ENCODE measurements at places on chromosomes 4 and X.

GRCh38 chr4:26179316-26179760 lies 141.5 kb upstream of the RBPJ start:
- no peak for DNase-seq

GRCh38 chr4:178080312-178080711 lies 638.1 kb upstream of the AGA start:
- DNase-seq, result no peak

GRCh38 chr4:95386410-95386809 lies 162.4 kb downstream of the UNC5C start:
- no peak for DNase-seq

- DNase-seq, result peak; percentile 71
These were observed 31.8 kb upstream of the PDLIM5 start for GRCh38 chr4:94419956-94420355.

- DNase-seq, result peak; percentile 0
These were observed 44.8 kb downstream of the NPFFR2 start for GRCh38 chr4:72076562-72076961.

GRCh38 chrX:72029483-72030411 lies 102.0 kb downstream of the RTL5 start:
- peak; percentile 58 for DNase-seq

GRCh38 chrX:151082077-151082948 lies 94.1 kb upstream of the GPR50 start:
- peak; percentile 53 for DNase-seq

GRCh38 chr4:155392481-155393184 lies 15.9 kb upstream of the MAP9 start:
- DNase-seq, result peak; percentile 80

DNA sequence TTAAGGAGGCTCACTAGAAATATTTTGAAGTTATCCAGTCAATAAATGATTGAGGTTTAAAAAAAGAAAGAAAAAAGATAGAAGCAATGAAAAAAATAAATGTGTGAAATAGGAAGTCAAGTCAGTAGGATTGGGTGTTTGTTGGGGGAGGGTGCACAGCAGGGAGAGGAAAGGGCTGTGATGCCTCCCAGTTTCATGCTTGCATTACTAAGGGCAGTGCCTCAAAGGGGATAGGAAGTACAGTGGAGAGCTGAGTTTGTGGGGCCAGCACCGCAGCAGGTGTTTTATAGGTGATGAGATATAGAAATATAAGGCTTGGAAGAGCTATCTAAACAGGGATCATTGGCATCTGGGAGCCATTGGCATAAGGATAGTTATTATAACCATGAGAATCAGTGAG lies 919.2 kb downstream of the STIM2 start:
- no peak for DNase-seq

DNA sequence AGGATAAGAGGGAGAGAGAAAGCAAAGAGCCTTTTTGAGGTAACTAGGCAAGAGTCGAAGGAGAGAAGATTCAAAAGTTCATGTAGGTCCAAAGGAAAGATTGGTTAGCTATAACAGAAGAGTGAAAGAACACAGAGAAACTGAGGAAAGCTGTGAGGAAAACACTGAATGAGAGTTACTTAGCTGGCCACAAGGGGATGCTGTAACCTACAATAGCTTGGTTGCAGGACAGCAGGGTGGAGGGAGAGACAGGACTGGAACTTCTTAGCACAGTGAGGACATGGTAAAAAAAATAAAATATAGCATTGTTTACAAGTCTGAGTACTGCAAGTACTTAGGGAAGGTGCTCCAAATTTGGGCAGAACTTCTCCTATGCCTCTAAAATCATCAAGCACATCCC lies 48.3 kb downstream of the RAI2 start:
- DNase-seq, result no peak

DNA sequence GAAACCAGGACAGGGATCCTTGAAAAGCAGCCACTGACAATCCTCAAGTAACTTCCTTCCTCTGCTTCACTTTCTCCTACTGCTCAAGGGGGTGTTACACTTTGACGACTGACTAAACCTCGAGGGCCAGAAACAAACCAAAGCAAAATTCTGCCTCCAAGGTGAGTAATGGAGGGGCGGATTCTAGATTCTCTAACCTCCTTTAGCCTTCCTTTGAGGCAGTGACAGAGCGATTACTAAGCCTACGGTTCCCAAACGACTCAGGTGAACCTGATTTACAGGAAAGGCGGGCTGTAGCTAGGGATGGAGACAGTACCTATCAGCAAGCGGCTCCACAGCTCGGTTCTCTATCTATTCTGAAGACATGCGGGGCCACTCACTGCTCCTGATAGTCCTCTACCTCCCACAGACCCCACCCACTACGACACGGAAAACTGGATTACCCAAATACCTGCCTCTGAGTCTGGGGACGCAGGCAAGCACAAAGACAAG lies 487 bp downstream of the TBCK start:
- peak; percentile 22 for DNase-seq

GRCh38 chrX:3526071-3526470 lies 179.6 kb upstream of the MXRA5 start:
- DNase-seq, result peak; percentile 49

DNA sequence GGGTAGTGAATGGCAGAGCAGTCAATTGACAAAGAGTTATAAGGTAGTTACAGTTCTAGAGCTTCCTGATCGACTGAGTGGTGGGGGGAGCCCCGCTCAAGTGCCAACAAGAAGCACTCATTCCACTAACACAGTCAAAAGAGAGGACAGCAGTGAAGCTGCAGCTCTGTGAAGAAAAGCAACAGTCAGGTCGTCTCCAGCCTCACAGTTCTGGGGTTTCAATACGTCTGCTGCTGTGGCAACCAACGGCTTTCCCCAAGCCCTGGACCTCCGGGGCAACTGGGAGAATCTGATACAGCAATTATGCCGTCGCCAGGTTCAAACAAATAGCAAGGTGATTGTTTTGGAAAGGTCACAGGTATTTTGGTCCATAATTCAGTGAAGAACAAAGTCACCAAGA lies 30.8 kb downstream of the GPM6B start:
- no peak for DNase-seq

DNA sequence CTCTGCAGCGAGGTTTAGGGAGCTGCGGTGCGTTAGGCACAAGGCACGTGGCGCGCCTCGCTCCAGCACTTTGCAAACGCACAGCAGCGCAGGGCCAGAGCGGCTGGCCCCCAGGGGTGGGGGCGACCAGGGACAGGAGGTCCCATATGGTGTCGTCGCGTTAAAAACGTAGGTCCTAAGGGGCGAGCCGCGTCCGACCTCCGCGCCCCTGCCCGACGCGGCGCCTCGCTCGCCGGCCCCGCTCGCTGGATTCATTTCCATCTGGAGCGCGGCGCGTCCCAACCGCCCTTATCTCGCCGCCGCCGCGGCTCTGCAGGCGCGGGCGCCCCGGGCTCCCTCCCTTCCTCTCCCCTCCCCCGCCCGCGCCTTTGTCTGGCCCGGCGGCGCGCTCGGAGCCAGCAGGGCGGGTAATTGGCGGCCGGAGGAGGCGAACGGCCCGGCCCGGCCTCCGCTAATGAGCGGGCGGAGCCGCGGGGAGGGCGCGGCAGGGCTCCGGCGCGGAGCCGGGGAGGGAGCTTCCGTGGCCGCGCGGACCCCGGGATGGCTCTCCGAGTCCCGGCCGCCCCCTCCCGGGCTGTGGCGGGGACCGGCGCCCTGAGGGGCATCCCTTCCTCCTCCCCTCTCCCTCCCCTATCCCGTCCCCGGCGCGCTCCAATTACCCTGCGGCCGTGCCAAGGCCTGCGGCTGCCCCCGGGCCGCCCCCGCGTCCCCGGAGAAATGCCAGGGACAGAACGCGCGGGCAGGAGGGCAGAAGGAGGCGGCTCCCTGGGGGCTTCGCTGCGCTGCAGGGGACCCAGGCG lies 409.0 kb downstream of the BCOR start:
- peak; percentile 52 for DNase-seq

DNA sequence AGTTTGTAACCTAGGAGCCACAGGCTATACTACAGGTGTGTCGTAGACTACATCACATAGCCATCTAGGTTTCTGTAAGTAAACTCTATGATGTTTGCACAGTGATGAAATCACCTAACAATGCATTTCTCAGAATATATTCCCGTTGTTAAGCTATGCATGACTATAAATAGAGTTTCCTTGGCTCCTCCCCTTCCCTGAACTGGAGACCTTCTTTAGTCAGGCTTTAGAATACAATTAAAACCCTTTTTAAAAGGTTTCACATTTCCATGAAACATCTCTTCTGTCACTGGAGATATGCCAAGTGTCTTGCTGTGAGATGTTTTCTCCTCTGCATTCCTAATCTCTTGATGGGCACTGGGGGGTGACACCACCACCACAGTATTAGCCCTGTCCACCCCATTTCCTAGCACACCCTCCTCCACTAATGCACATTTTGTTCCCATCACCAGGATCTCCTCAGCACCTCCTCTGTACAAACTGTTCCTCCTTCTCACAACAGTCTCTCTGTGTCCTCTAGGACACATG lies 334.6 kb upstream of the CPEB2 start:
- DNase-seq, result peak; percentile 61

DNA sequence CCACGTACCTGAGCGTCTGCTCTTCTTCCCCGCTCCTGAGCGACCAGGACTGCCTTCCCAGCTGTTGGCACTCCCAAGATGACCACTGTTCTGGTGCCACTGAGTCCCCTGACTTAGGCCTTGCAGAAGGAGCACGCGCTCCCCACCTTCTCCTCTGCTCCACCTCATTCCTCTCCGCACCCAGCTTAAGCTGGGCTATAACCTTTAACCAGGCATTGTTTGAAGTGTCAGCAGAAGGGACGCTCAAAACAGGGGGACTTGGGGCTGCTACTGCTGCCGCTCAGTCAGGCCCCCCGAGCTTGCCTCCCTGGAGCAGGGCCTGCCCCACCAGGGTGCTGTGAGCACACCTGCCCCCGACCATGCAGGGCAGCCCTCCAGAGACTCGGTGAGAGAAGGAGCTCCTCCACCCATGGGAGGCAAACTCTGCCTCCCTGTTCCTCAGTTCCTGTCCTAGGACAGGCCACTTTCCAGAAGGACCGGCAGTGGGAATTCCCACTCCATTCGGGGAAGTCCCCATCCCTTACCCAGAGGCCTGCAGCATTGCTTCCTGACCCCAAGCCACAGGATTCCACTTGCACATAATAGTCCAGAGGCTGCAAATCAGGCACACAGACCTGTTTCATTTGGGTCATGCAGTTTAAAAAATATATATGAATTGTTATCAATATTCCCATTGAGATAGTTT lies 99.7 kb upstream of the ENPP6 start:
- DNase-seq, result no peak

DNA sequence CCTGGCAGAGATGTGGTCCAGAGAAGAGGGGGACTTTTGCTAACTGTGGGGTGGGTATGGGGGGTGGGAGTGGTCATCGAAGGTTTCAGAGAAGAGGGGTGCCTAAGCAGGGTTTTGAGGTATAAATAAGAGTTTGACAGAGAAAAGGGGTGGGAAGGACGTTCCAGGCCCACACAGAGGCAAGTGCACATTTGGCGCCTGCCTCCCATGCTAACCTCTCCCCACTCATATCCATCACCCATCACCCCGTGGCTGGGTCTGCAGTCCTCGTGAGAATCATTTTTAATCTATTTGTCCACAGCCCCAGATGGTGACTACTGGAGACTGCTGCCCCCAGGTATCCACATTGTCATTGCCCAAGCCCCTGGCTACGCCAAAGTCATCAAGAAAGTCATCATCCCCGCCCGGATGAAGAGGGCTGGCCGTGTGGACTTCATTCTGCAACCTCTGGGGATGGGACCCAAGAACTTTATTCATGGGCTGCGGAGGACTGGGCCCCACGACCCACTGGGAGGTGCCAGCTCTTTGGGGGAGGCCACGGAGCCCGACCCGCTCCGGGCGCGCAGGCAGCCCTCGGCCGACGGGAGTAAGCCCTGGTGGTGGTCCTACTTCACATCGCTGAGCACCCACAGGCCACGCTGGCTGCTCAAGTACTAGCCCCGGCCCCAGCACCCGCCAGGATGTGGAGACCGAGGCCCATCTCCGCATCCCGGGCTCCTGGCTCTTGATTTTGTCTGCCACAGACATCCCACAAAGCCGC lies 26.6 kb downstream of the CPZ start:
- no peak for DNase-seq

GRCh38 chr4:138560448-138560847 lies 318.3 kb upstream of the SLC7A11 start:
- DNase-seq, result no peak

- no peak for DNase-seq
These were observed 179.7 kb upstream of the PRPS2 start for GRCh38 chrX:12611471-12611870.

GRCh38 chrX:13893826-13894225 lies 76.9 kb upstream of the GPM6B start:
- DNase-seq, result peak; percentile 66
